Stimulated activated CD4-positive, alpha-beta T cell treated with anti-CD3 and anti-CD28 coated beads, TNF-alpha, amount 100 ng/mL, for 4 hours (primary cell): ENCODE measurements at places on chromosomes 4 and X.

DNA sequence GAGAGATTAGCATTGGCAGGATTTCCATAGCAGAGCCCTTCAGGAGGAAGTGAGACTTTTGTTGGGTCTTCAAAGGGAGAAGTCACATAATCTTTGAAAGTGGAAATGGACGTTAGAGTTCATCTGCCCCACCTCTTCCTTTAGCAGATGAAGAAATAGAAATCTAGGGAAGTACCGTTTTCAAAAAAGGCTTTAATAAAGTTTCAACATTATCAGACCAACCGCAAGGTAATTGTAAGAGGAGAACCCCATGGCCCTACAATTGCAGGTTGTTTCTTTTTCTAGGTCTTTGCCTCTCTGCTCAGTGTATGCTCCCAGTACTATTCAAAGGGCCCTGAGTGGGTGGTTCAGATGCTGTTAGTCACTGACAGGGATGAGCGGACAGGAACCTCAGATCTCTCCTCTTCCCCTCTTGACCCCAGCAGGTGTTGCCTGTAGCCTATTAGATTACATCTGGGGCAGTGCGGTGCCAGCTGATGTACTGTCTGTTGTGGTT is 48.6 kb upstream of the AP1S2 start:
- no peak for DNase-seq

GRCh38 chr4:168560184-168561180 is 63.6 kb downstream of the PALLD start:
- no peak for DNase-seq

DNA sequence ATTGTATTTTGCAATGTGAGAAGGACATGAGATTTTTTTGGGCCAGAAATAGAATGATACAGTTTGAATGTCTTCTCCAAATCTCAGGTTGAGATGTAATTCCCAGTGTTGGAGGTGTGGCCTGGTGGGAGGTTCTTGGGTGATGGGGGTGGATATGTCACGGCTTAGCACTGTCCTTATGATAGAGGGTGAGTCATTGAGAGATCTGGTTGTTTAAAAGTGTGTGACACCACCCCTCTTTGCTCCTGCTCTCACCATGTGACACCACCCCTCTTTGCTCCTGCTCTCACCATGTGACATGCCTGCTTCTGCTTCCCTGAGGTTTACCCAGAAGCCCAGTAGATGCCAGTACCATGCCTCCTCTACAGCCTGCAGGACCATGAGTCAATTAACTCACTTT is 1226.9 kb downstream of the PCDH7 start:
- DNase-seq, result no peak

- no peak for DNase-seq
Observed at GRCh38 chr4:120916937-120917336, 5.6 kb downstream of the PRDM5 start.

DNA sequence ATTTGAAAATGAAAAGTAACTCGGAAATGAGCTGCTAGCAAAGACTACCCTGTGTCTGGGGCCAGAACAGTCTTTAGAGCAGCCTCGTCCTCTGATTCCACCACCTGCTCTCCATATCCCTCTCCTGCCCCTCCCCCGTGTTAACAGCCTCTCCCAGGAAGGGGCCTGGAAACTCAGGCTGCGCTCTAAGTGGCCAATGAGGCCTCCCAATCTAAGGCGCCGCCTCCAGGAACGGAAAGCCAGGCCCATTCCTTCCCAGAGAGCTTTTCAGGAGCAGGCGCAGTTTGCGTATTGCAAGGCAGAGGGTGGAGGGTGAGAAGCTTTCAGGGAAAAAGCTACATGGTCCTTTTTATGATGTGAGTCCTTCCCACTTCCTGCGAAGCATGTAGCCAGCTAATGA is 31.2 kb downstream of the RS1 start:
- DNase-seq, result no peak

DNA sequence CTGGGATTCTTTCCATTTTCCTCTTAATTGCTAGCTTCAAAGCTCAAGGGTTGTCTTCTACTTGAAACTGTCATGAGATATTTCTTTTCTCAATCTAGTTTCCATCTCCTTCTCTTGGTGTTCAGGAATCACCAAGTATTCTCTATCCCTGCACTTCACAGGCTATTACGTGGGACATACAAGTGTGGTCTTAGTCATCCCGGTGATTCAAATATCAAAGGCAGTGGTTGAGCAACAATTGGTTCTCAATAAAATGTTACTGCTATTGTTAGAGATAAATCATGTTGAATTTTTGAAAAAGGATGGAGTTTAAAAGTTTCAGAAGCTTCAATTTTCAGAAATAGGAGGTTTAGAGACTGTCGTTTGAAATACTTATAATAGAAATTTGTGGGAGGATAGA is 812.9 kb downstream of the FSTL5 start:
- no peak for DNase-seq

- no peak for DNase-seq
Observed at GRCh38 chrX:8657883-8658282, 74.1 kb downstream of the ANOS1 start.

DNA sequence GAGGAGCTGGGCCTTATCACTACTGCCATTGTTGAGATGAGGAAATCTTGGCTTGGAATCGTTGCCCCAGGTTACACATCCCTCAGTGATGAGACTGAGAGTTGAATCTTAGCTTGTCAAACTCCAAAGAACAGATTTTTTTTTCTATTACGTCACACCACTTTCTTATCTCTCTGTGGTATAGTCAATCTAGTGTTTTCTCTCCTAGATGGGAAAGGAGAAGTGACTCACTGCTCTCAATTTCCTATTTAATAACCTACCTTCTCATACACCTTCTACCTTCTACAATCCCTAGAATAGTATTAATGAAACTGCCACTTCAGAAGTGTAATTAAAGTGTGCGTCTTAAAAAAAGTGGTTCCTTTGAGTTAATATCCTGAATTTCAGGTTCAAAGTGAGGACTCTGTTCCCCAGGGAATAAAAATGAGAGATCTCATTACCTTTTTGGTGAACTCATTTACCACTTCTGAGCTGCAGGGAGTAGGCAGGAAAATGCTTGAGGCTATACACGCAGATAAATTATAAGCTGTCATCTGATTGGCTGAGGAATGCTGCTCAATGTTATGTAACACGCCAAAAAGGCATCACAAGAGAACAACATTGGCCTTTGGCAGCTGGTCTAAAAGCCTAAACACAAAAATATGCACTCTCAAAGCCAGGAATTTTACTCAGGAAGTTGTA is 59.3 kb downstream of the MAD2L1 start:
- no peak for DNase-seq

DNA sequence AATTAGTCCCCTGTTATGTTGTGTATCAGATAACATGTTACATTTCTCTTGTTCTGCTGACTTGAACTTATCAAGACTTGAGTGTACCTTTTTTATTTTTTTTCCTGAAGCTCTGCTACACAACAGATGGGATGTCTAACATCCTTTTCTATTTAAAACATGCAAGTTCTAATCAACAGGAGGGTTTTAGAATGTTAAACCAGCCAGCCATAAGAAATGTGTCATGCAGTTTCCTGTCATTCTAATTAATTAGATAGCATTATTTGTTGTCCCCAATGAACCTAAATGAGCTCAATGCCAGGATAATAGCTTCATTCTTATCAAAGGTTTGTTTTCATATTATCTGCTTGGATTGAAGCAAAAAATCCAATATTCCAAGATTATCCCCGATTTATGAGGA is 958.2 kb downstream of the PCDH7 start:
- DNase-seq, result no peak

GRCh38 chr4:102599886-102600285 is 98.7 kb downstream of the NFKB1 start:
- no peak for DNase-seq

GRCh38 chr4:159077702-159078495 is 25.0 kb upstream of the RAPGEF2 start:
- no peak for DNase-seq

- DNase-seq, result no peak
Observed at GRCh38 chr4:76420762-76421581, at the start of gene CCDC158. Gene CCDC158 (minus strand): TSS chr4:76421141. CDS start chr4:76403207, 17,934 bp downstream.

- DNase-seq, result no peak
Observed at GRCh38 chr4:4670869-4671268, 129.0 kb upstream of the STX18 start.

DNA sequence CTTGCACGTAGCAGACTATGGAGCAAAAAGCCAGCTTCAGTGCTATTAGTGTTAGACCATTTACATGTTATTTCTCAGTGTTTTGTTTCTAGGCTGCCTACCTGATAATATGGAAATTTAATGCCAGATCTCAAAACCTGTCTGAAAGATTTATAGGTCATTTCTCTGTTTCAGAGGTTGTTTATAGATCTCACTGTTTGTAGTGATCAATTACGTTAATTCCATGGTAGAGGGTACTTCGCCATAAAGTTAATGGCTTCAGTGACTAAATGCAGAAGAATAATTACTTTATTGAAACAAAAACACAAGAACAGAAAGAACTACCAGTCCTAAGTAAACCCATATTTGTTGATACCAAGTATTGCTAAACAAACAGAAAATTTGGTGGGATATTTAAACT is 420.8 kb downstream of the ARHGAP24 start:
- DNase-seq, result no peak

- DNase-seq, result no peak
Observed at GRCh38 chr4:92231511-92231910, 72.3 kb upstream of the GRID2 start.

- DNase-seq, result no peak
Observed at GRCh38 chr4:15562114-15562513, 92.4 kb downstream of the CC2D2A start.

GRCh38 chr4:8216443-8217245 is 17.6 kb downstream of the SH3TC1 start:
- DNase-seq, result no peak
